Left forelimb (tissue), 1 donor: ENCODE measurements at places on chromosomes 4 and X.

- no peak for DNase-seq
These were observed 4.0 kb downstream of the SRPX start for GRCh38 chrX:38216642-38217041.

- no peak for DNase-seq
These were observed 181.2 kb upstream of the PPP3CA start for GRCh38 chr4:101528526-101528925.

GRCh38 chrX:15530318-15530717, 29.7 kb downstream of the BMX start:
- no peak for DNase-seq

GRCh38 chr4:181619651-181620050, 623.6 kb upstream of the TENM3 start:
- no peak for DNase-seq

GRCh38 chr4:184268584-184269160, 51.0 kb upstream of the ENPP6 start:
- no peak for DNase-seq

DNA sequence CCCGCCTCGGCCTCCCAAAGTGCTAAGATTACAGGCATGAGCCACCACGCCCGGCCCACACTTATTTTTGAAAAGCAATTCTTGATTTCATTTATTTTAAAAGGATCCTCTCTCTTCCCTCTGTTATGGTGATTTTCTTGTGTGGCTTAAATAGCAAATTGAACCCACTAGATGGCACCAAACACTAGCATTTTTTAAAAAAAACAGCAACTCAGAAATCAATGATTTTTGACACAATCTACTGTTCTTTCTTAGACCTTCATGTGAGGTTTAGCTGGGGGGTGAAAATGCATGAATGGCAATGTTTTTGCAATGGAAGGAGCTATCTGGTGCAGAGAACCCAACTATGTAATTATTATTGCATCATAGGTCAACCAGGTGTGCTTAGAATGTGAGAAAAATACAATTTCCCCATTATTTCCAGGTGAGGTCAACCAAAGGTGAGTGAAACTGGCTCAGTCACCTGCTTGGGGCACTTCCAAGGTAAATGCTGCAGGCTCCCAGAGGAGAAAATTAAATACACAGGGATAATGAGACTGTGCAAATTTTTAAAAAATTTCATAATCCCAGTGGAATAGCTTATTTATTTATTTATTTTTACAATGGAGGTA, 226.7 kb upstream of the PRKX start:
- DNase-seq = no peak

DNA sequence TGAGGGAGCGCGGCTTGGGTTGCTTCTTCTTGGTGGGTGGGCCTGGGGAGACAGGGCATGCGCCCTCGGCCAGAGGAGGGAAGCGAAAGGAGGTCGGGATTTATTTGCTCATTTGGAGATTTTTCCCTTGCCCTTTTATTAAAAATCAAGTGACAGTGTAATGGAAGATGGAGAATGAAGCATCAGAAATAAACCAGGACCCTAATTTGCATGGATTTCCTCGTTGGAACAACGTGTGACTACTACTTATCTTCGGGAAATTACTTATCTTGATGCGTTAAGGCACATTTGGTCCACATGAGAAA, 709 bp upstream of the CLOCK start:
- no peak for DNase-seq
